Right ventricle myocardium inferior (tissue), 1 donor: ENCODE measurements at places on chromosomes 1 and 21.

GRCh38 chr1:18635070-18635577 lies 4.5 kb downstream of the PAX7 start:
- DNase-seq, result no peak

GRCh38 chr1:116680752-116681151 lies 13.2 kb upstream of the IGSF3 start:
- no peak for DNase-seq

GRCh38 chr21:34126269-34126668 lies 52.9 kb downstream of the MRPS6 start:
- DNase-seq, result no peak

DNA sequence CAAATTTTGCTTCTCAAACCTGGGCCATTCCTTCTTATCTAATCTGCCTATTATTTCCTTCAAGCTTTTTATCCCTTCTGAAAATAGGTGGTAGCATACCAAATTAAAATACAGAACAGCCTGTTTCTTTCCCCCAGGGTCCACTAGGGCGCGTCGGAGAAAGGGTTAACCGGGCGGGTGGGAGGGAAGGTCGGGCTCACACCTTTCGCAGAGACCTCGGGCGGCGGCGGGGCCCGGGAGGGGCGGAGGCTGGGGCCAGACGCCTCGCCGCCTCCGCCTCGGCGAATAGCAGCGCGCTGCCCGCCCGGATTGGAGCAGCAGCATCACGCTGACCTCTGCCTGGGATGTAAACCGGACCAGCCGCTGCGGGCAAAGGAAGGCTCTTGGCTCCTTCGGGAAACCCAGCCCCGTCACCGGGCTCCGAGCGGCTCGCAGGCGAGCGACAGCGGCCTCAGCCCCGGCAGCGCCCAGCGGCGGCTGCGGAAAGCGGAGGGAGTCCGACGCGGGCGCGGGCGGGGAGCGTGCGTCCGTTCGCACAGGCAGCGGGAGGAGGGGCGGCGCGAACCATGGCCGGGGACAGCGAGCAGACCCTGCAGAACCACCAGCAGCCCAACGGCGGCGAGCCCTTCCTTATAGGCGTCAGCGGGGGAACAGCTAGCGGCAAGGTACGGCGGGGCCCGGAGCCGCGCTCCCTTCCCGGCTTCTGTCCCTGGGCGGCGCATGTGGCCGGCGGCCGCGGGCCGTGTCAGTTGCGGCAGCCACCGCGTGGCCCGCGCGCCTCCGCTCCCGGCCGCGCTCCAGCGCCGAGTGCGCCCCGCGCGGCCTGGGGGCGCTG lies at the start of gene UCK2:
Gene UCK2 (plus strand): TSS at position 347 of the 835 bp plus-strand sequence. CDS start 220 bp downstream, at position 567.
- DNase-seq, result peak; percentile 89

GRCh38 chr1:27883536-27883935 lies 11.2 kb downstream of the THEMIS2 start:
- DNase-seq, result no peak

GRCh38 chr1:36419569-36419968 lies 21.9 kb upstream of the LSM10 start:
- DNase-seq, result no peak

DNA sequence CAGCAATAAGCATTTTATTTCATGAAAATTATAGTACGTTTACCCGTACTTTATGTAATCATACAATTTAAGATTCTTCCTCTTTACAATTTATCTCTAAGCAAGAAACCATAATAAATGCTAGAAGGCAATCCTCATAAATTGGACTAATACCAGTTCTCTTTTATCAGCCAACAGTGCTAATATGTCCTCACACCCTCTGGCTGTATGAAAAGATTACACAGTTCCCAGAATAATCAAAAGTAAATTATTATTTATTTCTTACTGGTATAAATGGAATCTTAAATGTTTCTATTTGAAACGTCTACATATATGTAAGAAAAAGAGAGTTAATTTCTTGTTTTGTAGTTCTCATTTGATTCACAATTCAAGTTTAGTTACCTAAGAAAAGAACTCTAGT lies 3.1 kb upstream of the CDKN2C start:
- no peak for DNase-seq
